ENCODE measurements at places on chromosomes 2 and 18.

- no peak for DNase-seq
These were observed 90.8 kb downstream of the HS6ST1 start for GRCh38 chr2:128227862-128228261.

DNA sequence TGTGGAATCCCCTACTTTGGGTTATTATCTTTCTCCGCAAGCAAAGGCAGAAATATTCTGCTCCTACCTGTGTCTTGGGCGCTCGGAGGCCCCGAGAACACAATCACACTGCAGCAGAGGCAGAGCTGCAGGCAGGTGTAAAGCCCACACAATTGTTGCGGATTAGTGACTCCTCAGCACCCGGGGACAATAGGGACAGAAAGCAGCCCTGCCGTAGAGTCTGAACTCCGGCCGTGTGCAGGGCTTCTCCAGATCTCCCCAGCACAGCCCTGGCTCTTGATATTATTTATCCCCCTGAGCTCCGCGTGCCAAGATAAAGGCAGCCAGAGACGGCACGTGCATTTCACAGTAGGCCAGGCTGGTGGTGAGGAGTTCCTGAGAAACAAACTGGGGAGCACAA is 229.2 kb downstream of the EN1 start:
- no peak for DNase-seq

- no peak for DNase-seq
These were observed 38.4 kb upstream of the PPP1R1C start for GRCh38 chr2:181947273-181947672.

- DNase-seq = no peak
These were observed 580 bp upstream of the NDUFV2 start for GRCh38 chr18:9101730-9102507.

DNA sequence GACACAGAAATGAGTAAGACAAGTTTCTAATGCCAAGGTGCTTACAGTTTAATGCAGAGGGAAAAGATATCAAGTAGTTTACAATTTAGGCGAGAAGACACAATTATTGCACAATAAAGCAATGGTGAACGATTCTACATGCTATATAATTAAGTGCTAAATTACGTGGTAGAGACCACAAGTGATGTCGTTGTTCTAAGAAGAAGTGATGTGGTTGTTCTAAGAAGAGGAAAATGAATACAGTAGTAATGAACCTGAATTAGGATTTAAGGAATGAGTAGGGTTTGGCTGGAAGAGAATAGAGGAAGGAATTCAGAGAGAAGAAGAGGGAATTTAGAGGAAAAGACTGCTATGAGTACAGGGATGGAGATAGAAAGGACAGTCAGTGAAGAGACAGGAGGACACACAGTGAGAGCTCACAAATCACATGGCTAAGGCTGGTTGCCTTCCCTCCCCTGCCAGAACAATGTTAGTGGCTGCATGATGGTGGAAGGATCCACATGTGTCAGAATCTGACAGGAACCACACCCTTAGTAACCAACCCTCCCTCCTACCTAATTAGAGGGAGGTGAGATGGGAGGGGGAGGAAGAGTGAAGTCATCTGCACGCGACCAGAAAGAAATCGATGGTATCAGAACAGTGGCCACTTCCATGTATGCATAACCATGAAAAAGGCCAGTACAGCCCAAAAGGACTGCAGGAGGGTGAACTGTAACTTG is 44.7 kb downstream of the M1AP start:
- no peak for DNase-seq

DNA sequence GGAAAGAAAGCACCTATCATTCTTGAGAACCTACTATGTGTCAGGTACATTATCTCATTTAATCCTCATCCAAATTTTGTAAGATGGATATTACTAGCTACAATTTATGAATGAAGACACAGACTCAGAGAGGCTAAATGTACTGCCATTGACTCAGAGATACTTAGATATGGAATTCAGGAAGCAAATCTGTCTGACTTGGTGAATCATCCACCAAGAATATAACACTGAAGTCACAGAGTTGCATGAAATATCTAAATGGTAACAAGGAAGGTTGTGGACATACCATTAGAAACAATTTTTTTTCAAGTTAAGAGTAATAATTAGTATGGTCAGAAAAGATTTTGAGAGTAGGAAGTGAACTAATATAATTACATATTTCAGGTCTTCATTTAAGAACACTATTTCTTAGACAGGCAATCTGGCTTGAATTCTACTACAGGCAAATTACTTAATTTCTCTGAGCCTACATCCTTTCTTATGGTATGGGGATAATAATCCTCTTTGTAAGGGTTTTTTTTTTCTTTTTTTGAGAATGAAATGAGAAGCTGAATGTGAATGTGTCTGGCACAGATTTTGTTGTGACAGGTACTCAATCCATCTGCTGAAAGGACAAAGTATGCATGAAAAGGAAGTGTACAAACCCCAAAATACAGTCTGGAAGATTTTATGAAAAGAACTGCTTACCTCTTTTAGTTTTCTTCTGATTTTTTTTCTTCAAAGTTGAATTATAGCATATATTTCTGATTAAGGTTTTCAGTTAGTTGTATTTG is 14.8 kb upstream of the C2orf66 start:
- DNase-seq = no peak

DNA sequence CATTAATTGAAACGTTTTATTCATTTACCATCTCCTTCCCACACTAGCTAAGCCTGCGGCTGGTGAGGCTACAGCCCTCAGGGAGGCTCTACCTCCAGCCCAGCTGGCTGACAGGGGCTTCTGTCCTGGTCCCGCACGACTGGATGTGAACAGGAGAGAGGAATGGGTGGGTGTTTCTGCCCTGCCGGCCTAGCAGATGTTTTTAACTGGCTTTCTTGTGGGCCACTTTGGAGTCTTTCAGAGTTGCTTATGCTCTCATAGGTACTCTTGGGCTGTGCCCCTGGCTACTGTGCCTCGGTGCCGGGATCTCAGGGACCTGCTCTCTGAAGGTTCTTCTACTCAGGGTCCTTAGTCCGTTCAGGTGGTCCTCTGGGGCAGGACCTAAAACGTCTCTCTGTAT is 184.3 kb upstream of the TWIST2 start:
- DNase-seq = no peak

GRCh38 chr2:54902763-54903162 is 147.5 kb downstream of the RTN4 start:
- DNase-seq = no peak

DNA sequence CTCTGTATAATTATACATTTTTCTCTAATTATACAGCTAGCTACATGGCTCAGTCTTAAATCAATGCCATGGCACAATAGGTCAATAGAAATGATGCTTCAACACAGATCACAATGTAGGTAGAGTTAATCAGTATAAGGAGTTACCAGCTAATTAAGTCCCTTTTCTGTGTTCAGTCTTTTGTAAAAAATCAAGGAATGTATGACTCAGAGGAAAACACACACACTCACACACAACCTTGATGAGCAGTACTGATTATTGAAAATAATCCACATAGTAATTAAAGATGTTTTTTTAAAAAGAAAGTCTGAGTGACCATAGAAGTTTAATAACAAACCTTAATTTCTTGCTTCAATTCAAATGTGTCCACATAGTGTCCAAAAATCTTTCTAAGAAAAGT is 691.3 kb downstream of the LRP1B start:
- DNase-seq = no peak

DNA sequence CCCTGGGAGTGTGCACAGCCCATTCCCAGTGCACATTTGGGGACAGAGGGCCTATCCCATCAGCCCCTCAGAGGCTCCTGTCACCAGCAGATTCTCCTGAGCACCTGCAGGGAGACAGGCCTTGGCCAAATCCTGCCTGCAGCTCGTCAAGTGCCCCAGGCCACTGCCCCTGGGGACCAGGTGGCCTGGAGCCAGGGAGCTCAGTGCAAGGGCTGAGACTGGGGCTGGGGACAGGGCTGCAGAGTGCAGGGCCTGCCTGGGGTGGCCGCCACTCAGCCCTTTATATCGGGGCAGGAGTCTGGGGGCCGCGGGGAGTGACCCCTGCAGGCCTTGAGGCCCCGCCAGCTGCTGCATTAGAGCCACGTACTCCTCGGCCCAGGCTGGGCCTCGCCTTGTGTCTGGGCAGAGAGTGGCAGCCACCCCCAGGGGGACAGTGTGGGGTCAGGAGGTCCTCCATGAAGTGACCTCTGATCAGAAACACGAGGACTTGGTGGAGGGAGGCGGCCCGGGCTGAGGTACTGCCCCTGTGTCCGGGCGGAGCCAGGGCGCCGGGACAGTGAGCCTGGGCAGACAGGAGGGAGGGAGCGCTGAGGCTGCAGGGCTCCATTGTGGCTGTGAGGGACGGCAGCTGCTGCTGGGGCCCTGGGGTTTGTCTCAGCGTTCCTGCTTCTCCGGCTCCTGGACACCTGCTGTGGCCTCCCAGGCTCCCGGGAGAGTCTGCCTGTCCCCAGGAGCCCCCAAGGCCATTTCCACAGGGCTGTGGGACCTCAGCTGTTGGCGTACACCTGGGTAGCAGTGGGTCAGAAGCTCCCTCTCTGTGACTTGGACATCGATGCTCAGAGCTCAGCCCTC is 24.2 kb downstream of the GPC1 start:
- no peak for DNase-seq

GRCh38 chr18:8673256-8674209 is 31.8 kb upstream of the MTCL1 start:
- DNase-seq = no peak

- DNase-seq = no peak
These were observed 398.0 kb upstream of the DCC start for GRCh38 chr18:51941999-51942398.

- DNase-seq = no peak
These were observed 105.4 kb downstream of the FAM210A start for GRCh38 chr18:13620818-13621445.

GRCh38 chr2:216742411-216742810 is 47.1 kb upstream of the IGFBP5 start:
- no peak for DNase-seq

DNA sequence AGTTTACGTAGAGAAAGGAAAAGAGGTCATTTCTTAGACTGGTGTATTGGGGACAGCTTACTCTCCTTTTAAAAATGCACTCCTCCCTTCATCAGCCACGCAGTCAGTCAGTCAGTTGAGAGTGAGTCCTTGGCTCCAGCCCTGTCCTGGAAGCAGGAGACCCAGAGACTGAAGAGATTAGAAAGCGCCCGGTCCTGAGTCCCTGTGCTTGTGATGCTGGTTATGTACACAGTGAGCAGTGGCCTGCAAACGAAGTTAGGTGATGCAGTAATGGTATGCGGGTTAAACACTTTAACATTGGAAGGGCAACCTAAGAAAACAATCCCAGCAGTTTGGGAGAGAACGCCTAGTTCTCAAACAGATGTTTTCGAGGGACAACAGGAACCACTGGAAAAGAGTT is 6.3 kb upstream of the ASB1 start:
- DNase-seq = no peak

GRCh38 chr2:108279468-108279867 is 9.2 kb upstream of the SULT1C2 start:
- DNase-seq = no peak

GRCh38 chr2:26764906-26765305 is 822 bp downstream of the SLC35F6 start:
- no peak for DNase-seq

GRCh38 chr2:73852020-73852419 is 23.3 kb downstream of the STAMBP start:
- DNase-seq = no peak

- DNase-seq = no peak
These were observed 10.7 kb downstream of the SATB2 start for GRCh38 chr2:199446996-199447576.

GRCh38 chr2:40654346-40654745 is 202.5 kb upstream of the SLC8A1 start:
- DNase-seq = no peak

DNA sequence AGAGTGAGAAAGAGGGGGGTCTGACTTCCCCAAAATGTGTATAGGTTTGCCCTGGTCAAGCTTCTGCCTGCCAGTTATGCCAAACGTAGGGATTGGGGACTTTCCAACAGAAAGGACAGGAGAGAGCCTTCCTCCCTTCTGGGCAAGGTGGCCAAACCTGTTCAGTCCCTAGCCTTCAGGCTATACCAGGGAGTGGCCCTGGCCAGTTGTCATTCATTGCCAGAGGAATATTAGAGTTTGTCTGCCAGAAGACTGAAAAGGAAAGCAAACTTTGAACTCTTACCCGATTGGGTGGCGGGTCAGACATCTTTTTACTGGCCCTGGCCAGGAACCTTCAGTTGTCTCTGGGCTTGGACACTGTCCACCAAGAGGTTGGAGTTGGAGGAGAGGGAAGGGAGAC is 22.1 kb downstream of the RAB3GAP1 start:
- DNase-seq = no peak

Data from esophagus squamous epithelium (tissue), 5 donors.